8988T (cell line): ENCODE measurements at places on chromosomes 6 and 20.

DNA sequence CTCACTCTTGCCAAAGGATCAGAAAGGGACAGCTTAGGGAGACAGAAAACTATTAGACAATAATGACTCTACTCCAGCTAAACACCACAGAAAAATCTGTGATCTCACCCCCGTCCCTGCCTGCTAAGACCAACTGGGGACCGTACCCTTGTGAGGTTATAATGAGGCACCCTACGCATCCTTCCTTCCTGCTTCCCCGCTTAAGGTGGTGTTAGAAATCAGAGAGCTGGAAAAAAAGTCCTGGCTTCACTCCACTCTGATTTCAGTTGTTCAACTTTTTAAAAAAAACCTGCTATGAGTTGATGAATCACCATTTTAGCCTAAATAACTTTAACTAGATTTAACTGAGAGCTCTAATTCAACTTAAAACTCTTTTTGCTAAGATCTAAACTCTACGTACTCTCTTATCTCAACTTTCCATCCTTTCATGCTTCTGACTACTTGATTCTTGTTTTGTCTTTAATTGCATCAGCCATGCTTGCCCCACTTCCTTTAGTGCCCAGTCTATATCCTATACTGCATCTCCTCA is 35.8 kb upstream of the TMEM14A start:
- DNase-seq: no peak

DNA sequence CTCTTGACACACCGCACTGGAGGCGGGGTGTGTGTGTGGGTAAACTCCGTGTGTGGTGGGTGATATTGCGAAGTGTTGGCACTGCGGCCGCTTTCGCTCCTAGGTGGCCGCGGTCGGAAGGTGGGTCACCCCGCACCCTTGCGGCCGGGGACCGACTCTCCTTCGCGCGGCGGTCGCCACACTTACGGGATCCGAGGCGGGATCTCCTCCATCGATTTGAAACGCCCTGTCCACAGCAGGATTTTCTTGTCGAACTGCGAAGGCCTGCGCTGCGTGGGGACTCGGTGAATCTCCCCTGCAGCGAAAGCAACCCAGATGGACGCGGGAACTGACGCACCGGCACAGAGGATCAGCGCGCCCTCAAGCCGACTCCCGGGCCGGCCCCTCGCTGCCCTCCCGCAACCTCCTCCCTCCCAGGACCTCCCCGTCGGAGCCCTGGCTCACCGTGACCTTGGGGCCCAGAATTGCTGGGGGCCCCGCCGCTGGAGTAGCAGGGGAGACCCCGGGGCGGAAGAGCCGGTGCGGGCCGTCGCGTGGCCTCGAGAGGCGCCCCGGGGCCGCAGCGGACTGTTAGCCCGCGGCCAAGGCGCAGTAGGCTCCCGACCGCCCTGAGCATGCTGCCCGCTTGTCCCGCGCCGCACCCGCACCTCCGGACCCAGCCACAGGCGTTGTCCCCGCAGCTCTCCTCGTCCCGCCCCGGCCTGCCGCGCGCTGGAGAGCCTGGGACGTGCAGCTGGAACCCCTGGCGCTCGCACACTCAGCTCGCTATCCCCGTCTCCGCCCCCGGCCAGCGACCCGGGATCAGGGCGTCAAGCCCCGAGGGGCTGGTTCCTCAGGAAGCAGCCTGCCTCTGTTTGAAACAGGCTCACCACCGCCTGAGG is at the start of gene FAM162B:
Gene FAM162B (minus strand): TSS at position 759 of the 881 bp plus-strand sequence. CDS start 143 bp downstream, at position 616.
- DNase-seq: no peak

GRCh38 chr6:15461127-15461944 is 201.5 kb downstream of the DTNBP1 start:
- DNase-seq: no peak

DNA sequence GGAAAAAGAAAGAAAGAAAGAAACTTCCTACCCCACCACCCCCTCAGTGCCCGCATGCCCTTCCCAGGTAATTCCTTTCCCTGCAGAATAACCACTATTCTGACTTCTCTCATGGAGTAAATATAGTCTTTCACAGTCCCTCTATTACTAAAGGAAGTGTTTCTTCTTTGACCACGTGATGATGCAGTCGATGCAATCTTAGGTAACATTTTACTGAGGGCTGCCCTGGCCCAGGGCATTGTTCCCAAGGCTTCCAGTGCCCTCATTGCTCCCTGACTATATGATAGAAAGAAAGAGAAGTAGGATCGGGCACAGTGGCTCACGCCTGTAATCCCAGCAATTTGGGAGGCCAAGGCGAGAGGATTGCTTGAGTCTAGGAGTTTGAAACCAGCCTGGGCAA is 29.1 kb downstream of the ARHGAP40 start:
- DNase-seq: no peak

GRCh38 chr6:24899136-24899996 is 36.4 kb downstream of the RIPOR2 start:
- no peak for DNase-seq

DNA sequence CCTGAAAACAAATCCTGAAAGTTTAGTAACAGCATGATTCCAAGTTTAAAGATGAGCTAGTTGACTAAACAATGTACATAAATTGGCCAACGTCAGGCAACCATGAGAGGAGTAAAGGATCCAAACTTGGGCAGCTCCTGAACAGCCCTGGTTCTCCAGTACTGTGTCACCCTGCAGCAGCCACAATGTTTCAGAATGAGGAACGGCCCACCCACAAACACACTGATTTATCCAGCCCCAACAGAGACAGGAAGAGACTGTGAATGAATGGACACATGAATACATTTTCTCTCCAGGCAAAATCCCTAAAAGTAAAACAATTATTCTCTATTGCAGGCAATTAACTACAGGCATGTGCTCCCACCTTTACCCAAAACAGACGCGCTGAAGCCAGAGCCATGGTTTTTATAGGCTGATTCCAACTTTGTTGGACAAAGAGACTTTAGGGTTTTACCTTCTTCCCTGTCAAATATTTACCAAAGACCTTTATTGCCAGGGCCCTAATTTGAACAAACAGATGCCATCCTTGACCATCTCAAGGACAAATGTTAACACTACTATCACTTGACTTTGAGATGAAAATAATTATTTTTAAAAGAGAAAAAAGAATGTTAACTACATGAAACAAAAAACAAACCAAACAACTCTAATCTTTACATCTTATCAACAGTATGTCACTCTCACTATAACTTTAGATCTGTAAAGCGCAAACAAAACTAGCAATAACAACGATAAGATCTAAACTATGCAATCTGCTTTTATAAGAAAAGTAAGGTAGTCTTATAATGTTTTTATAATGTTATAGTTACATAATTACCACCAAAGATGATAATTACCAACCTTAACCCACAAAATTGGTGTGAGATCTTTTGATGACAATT is 22.9 kb downstream of the CNKSR3 start:
- no peak for DNase-seq

- no peak for DNase-seq
Measured at GRCh38 chr20:50152394-50153152, 950 bp downstream of the PEDS1 start.

GRCh38 chr6:87909849-87910248 is 137.8 kb upstream of the SPACA1 start:
- no peak for DNase-seq

GRCh38 chr6:6678185-6678671 is 89.7 kb downstream of the LY86 start:
- no peak for DNase-seq

- no peak for DNase-seq
Measured at GRCh38 chr20:39381595-39381994, 419.5 kb downstream of the DHX35 start.

DNA sequence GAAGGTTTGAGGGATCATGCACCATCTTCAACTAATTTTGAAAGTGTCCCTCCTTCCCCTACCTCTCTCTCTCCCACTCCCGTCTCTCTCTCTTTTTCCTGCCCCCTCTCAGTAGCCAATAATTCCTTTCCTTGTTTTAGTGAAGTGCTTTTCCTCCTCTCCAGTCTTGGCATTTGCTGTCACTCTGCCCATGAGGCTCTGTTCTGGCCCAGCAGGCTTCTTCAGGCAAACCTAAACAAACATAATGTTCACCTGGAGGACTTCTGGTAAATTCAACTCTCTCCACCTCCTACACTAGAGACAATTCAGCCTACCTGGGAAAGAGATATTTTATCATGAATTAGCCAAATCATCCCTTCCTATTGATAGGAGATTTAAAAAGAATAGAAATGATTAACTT is 320.4 kb upstream of the RNF24 start:
- DNase-seq: no peak

GRCh38 chr6:28218312-28219248 is 6.5 kb upstream of the ZSCAN9 start:
- DNase-seq: peak; percentile 78

DNA sequence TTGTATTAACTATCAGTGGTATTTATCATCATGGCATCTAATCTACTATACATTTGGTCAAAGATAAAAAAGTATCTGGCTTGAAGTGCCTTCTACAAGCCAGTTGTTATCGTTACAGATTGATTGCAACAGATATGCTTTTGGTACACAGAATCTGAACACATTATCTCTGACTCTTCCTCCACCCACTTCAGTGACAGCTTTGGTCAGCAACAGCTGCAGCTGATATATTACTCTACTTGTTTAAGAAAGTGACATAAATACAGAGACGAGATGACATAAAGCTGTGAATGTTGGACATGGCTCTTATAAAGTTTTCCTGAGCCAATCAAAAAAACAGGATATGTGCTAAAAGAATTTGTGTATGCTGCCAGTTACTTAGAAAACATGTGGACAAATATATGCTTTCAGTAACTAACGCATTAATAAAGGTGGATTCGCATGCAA is 77.6 kb downstream of the HIVEP2 start:
- DNase-seq: no peak

GRCh38 chr6:125154118-125154760 is 666 bp downstream of the TPD52L1 start:
- DNase-seq: peak; percentile 21

GRCh38 chr20:4592316-4593148 is 129.2 kb upstream of the PRND start:
- DNase-seq: peak; percentile 66

- no peak for DNase-seq
Measured at GRCh38 chr20:24966317-24967012, 17.4 kb downstream of the CST7 start.

DNA sequence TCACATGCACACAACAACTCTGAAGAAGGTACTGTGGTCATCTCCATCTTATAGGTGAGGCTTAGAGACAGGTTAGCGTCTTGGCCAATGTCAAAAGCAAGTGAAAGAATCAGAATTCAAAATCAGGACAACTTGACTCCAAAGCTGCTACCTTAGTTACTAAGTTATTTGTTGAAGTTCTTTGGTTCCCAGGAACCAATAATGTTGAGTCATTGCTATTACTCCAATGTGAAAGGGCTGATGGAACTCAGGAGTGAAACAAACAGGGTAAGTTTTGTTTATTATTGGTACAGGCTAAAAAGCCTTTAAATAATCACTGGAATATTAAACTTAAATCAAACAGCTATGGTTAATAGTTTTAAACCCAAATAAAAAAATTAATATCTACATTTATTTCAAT is 111.1 kb downstream of the PDSS2 start:
- DNase-seq: no peak

DNA sequence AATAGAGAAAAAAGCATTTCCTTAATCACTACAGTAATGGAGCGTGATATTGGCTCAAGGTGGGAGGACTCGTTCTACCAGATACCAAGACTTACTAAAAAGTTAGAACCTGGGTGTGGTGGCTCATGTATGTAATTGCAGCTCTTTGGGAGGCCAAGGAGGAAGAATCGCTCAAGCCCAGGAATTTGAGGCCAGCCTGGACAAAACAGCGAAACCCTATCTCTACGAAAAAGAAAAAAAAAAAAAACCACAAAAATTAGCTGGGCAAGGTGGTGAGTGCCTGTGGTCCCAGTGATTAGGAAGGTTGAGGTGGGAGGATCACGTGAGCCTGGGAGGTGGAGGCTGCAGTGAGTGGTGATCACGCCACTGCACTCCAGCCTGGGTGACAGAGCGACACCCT is 24.0 kb upstream of the ATRN start:
- DNase-seq: no peak

DNA sequence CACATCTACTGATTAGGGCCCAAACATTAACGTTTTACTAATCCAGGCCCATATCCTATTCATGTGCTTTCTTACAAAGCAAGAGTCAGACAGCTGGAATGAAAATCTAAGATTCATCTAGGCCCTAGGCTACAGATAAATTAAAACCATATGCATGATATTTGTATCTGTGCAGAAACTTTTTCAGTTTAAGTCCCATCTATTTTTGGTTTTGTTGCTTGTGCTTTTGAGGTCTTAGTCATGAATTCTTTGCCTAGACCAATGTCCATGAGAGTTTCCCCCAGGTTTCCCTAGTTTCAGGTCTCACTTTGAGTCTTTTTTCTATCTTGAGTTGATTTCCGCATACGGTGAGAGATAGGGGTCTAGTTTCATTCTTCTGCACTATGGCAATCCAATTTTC is 20.2 kb downstream of the ADNP start:
- DNase-seq: no peak

DNA sequence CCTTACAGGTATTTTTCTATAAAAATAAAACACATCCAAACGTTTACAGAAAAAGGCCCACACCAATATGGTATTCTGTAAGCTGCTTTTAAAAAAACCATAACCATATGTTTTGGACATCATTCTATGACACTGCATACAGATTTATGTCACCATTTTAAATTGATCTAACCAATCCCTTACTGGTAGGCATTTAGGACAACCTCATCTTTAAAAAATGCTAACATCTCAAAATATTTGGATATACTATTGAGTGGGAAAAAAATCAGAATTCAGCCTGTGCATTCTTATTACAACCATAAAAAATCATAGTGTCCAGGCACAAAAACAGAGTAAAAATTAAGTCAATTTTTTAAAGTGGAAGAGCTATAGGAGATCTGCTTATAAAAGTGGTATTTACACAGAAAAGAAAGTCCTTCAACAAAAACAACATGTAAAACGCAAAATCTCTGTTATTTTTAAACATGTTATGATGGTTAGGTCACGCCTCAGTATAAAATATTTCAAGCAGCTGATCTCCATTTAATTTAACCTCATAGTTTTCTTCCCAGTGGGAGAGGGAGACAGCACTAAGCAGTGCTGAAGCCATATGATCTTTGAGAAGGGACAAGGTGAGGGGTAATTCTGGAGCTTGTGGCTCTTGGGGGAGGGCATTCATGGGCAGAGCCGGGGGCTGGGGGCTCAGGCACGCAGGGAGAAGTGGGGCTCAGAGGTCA is 21.2 kb downstream of the TRAM2 start:
- no peak for DNase-seq

DNA sequence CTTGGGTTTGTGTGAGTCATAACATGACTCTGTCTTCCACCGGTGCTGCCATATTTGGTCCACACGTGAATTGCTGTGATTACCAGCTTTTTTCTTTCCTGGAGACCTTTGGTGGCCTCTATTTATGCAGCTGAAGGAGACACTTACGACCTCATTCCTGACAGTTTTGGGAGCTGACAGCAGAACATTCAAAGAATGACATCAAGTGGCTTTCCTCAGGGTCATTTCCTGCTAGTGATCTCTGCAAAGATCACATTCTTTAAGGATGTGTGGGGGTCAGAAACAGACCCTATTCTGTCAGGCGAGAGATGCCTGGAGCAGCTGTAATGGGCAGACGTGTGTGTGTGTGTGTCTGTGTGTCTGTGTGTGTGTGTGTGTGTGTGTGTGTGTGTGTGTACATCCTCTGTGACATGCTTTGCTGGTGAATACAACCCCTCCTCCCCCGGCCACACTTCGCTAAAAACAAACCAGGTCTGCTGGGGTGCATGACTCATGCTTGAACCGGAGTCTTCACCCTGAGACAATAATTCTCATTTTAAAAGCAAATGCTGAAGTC is 115.6 kb downstream of the TMEM170B start:
- DNase-seq: peak; percentile 18

- DNase-seq: peak; percentile 33
Measured at GRCh38 chr20:3165473-3166337, 6.0 kb upstream of the FASTKD5 start.
